ENCODE measurements at places on chromosomes 2 and 18.

- no peak for DNase-seq
These were observed 161.1 kb downstream of the FAM210A start for GRCh38 chr18:13565228-13565627.

- peak; percentile 86 for DNase-seq
These were observed 52.1 kb upstream of the ANKRD62 start for GRCh38 chr18:12041561-12041960.

DNA sequence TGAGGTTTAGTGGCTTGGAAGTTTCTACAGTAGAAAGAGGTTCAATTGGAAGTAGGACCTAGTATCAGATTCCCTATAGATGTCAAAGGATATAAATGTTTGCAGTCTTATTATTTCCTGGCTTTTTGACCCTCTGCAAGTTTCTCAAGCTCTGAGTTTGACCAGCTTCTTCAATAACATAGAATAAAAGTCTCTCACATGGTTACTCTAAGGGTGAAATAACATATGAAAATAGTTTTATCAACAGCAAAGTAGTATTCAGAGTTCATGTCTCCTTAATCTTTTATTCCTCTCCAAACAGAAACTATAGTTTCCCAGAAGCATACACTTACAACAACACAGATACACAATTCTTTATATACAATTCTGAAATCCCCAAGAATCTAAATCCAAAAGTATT, 132.9 kb upstream of the RND3 start:
- peak; percentile 36 for DNase-seq

DNA sequence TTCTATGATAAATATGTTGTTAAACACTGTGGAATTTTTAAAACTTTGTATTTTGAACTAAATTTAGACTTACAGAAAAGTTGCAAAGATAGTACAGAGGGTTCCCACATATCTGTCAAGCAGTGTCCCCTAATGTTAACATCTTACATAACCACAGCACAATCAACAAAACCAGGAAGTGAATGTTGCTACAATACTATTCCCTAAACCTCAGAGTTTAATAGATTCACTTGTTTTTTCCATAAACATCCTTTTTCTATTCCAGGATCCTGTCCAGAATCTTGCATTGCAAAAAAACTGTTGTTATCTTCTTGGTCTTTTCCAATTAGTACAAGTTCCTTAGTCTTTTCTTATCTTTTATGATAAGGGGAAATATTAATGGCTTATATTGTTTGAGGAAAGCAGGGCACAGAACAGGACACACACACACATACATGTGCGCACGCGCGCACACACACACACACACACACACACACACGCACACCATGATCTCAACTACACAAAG, 251.1 kb upstream of the TRIB2 start:
- no peak for DNase-seq

GRCh38 chr2:8009010-8009597, 672.8 kb upstream of the ID2 start:
- DNase-seq, result no peak

GRCh38 chr2:1744446-1745170, at the start of gene PXDN:
Gene PXDN, minus strand, starts transcription at chr2:1744515. Its CDS starts 60 bp downstream, at chr2:1744455.
- DNase-seq, result peak; percentile 62

DNA sequence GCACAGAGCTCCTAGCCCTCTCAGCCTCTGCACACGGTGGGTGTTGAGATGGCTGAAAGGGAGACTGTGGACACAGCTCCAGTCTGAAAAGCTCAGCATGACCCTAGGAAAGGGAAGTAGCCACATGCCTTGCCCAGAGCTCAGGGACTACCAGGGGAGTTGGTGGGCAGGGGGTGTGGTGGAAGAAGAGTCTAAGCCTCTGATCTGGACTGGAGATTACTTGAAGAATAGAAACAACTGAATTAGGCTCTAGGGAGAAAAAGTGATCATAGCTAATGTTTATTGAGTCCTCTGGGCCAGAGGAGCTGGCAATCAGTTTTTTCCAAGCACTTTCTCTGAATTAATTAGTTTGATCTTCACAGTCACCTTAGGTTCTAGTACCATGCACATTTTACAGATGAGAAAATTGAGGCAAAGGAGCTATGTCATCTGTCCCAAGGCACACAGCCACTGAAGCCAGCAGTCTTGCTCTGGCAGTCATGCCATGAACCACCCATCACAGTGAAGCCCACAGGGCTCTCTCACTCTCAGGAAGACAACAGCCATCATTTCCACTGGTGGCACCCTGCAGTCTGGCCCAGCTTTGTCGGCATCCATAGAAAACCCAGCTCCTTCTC, 10.3 kb downstream of the SDC1 start:
- no peak for DNase-seq

GRCh38 chr2:68351997-68352396, 13.1 kb upstream of the PLEK start:
- DNase-seq, result no peak

- DNase-seq, result peak; percentile 90
These were observed 53.5 kb downstream of the PPIG start for GRCh38 chr2:169637620-169638019.

- DNase-seq, result no peak
These were observed 27.9 kb downstream of the KCNIP3 start for GRCh38 chr2:95325026-95325425.

DNA sequence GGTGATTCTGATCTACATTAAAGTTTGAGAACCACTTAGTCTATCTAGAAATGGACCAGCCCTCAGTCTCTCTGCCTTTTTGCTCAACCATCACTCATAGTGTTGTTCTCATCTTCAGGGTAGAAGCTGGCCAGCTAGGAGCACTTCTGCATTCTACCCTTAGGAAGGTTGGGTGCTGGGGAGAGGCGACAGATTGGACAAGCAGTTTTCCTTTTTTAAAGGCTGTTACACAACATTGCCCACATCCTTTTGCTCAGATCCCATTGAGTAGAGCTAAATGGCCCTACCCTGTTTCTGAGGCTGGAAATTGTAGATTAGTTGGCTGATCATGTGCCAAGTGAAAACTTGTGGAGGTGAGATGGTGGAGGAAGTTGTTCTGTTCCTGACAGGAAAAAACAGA, 35.6 kb downstream of the OSBPL6 start:
- no peak for DNase-seq

- DNase-seq, result no peak
These were observed 718.2 kb downstream of the DPP10 start for GRCh38 chr2:115160531-115161080.

DNA sequence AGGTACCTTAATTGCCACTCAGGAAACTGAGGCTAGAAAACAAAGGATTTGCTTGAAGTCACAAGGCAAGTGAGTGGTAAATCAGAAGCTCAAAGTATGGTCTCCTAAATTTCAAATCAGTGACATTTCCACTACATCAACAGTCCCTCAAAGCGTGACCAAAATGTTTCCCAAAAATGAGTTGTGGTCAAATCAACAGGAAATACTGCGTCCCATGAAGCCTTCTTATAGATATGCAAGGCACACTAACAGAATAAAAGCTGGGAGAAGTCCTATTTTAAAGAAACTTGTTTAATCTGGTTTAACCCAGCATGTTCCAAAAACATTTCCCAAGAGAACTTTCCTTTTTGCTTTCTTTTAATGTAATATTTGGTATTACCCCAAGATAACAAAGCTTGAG, 249.4 kb downstream of the EXOC6B start:
- DNase-seq, result no peak

GRCh38 chr2:225614915-225615314, 215.4 kb downstream of the NYAP2 start:
- no peak for DNase-seq

- no peak for DNase-seq
These were observed 204.8 kb downstream of the KLHL29 start for GRCh38 chr2:23589739-23590138.

- DNase-seq, result no peak
These were observed 268.2 kb downstream of the AGPS start for GRCh38 chr2:177660742-177661141.

GRCh38 chr18:45559258-45559657, 56.0 kb upstream of the SLC14A2 start:
- DNase-seq, result no peak

DNA sequence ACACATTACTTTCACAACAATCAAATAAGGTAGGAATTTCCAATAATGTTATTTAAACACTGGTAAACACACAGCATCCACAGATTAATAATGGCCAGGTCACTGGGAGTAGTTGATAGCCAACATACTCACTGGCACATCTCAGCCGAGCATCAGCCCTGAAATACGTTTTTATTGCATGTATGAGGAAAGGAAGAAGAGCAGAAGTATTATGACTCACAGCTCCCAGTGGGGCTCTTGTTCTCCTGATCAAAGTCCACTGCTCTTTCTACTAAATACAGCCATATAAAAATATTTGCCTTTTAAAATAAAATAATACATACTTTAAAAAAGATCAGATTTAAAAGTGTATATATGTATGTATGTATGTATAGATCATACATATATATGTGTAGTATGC, 999.6 kb downstream of the SUCLG1 start:
- DNase-seq, result no peak

DNA sequence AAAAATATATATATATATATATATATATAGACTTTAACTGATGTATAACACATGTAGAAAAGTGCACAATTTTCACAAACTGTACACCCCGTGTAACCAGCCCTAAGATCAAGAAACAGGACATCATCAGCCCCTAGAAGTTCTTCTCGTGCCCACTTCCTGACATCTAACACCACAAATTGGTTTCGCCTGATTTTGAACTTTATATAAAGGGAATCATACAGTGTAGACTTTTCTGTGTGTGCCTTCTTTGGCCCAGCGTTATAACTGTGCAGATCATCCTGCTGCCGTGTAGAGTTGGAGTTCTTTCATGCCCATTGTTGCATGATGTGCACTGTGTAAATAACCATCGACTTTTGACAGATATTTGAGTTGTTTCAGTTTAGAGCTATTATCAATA, 41.0 kb downstream of the SMAD7 start:
- DNase-seq, result no peak

- no peak for DNase-seq
These were observed 289.3 kb downstream of the MEIS1 start for GRCh38 chr2:66724241-66724640.

DNA sequence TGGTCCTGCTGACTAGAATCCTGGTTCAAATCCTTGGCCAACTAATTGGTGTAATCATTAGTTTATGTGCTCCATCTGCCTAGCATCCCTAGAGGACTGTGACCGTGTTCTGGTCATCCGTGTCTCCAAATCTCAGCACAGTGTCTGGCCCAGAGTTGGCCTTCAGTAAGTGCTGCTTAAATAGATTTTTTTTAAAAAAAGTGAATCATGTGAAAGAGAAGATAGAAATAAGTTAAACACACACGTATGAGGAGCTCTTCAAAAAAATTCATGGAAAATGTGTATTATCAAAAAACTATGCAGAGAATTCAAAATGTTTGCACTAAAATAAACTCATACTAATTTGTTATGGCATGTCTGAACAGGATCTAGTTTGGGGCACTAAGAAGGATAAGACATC, 129.3 kb upstream of the TLK1 start:
- DNase-seq, result no peak

DNA sequence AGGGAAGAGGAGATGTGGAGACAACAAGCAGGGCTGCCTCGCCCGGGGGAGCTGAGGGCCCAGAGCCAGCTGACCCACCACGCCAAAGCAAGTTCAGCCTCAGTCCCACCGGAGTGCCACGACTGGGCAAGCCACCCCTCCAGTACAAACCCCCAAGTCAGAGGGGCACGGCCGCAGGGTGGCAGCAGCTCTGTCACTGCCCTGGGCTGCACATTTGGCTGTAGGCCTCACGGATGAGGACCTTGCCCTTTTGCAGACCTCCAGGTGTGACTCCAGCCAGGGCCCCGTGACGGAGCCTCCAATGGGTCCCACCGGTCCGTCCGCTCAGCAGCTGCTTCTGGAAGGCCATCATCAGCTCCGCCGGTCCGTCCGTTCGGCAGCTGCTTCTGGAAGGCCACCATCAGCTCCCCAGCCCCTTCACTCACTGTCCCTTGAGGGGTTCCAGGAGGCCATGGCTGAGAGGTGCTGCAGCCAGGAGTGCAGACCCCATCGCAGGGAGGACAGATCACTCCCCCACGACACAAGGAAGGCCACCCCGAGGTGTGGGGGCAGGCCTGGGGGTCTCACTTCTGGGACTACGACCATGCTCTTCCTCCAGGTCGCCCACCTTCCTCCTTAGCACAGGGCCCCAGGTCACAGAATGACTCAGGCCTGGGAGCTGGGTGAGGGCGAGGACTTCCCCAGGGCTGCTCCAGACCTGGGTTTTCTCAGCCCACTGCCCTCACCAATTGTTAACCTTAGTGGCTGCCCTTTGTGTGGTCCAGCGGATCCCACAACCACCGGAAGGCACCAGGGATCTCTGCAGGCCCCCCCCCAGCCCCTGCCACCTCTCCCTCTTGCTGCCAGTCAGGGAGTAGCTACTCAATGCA, 24.6 kb upstream of the STK25 start:
- no peak for DNase-seq

DNA sequence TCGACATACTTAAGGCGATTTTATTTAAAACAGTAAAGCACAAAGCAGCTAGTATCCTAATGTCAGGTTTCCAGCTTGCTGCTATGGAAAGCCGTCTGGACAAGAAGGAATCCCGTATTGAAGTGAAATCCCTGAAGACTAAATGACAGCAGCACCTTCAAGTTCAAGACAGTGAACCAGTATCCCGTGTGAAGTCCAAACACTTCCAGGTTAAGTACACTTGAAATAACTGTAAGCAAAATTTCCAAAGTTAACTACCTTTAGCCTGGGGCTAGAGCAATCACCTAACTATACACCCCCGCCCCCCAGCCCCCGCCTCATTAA, 1.2 kb downstream of the MBOAT2 start:
- no peak for DNase-seq

DNA sequence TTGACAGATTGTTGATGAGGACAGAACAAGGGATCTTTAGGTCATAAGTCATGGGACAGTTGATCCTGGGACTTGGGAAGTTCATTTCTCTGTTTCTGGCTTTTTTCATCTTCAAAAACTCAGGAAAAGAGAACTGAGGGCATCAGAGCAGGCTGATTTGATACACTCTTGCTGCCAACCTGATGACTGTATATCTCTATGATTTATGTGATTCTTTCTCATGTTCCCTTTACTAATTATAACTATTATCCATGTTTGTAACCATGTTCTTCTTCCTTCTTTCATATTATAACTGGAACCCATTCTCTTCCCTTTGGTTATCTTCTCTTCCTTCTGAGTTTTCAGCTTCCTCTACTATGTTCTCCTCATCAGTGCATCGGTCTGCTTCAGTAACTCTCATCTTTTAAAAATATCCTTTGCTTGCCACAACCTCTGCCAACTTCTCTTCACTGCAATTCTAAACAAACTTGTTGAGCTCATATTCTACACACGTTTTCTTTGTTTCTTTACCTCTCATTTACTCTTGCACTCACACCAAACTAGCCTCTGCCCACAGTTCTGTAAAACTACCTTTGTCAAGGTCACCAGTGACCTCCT, 13.5 kb downstream of the RASGRP3 start:
- DNase-seq, result no peak

GRCh38 chr2:217108086-217108485, 248.2 kb upstream of the TNP1 start:
- no peak for DNase-seq

- no peak for DNase-seq
These were observed 28.8 kb downstream of the INPP5D start for GRCh38 chr2:233088972-233089345.

DNA sequence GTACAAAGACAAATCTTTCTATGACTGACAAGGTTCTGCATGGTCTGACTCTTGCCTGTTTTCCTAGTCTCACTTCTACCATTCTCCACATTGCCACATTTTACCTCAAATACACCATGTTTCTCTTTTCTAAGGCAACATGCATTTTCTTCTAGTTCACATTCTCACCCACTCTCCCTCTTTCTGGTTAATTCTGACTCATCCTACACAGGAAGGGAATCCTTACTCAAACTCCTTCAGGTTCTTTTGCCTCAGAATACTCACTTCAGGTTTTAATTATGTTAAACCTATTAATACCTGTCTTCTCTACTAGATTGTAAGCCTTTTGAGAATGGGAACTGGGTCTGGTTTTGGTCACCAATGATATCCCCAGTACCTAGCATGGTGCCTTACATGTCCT, 47.2 kb downstream of the MAP2 start:
- peak; percentile 62 for DNase-seq

Data from HCEC 1CT (cell line).